Lung microvascular endothelial cell (primary cell): ENCODE measurements at places on chromosomes 11 and 22. TPM values are rescaled to one million over a fixed set of nuclear protein-coding genes. Genes with fewer than 3 reads are reported as not detected.

- DNase-seq, result peak; percentile 64
Observed at GRCh38 chr11:2377511-2378443, 667 bp downstream of the CD81 start.

DDX25 gene
- total RNA-seq, result under 0.01 TPM in 1 of 2 replicates, not detected in the other

CCDC188 gene
- 3.5 and 3.6 TPM in 2 replicates for total RNA-seq

DNA sequence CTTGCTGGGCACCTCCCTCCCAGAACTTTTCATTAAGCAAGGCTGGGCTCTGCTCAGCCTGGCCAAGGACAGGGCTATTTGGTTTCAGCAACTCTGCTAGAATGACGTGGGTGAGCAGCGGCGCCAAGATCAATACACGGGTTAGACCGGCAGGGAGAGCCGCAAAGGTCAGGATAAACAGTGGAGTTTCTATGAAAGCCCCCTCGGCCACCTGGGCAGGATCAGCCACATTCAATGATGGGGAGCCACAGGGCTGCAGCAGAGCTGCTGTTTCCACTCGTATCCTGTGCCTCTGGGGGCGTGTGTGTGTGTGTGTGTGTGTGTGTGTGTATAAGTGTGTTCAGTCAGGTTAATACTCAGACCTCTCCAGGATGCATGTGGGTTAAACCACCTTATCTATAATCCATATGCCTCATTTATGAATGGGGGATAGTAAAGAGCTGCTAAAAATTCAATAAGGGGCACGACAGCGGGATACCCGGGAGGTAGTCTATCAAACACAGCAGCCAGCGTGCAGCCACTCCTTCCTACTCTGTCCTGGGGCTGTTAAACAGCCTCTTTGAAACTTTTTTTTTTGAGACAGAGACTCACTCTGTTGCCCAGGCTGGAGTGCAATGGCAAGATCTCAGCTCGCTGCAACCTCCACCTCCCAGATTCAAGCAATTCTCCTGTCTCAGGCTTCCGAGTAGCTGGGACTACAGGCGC, 34.8 kb downstream of the MYH9 start:
- peak; percentile 95 for DNase-seq

GRCh38 chr11:133046252-133046651, 486.0 kb downstream of the OPCML start:
- DNase-seq, result no peak

DNA sequence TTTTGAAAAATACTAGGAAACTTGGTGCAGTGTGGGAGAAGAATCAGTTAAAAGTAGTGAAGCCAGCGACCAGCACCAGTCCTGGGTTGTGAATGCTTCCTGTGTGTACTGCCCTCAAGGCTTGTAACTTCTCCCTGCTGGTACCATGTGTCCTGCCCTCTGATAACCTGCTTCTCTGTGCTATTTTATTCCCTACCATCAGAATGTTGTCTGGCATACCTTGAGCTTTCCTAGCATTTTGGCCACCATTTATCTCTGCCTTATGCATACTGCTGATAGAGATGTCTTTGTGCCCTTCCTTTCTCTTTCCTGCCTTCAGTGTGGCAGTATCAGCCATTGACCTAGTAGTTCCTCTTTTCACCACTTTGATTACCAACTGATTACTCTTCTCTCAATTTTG, 2.0 kb downstream of the GTF2H1 start:
- no peak for DNase-seq

IFITM5 gene
- total RNA-seq, result not detected in 2 replicates

- DNase-seq, result no peak
Observed at GRCh38 chr22:29348956-29349355, 33.5 kb upstream of the RASL10A start.

DNA sequence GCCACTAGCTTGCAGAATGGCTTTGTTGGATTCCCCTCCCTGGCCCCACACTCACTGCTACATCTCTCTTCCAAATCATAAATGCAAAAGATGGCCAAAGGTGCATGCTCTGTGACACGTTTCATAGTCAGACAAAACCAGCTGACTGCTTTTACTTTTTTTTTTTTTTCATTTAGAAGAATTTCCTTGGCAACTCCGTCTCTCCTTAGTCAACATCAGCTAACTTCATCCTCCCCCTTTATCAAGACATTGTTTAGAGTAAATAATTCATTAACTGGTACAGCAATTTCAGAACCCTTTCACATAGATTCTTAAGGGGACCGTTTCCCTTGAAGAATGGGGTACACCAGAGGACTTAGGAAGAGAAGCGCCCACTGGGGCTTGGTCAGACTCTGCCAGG, 16.0 kb downstream of the KCNQ1OT1 start:
- DNase-seq, result no peak
